GM12878 (cell line): ENCODE measurements at places on chromosomes 5 and 9. TPM values are rescaled to one million over a fixed set of nuclear protein-coding genes. Genes with fewer than 3 reads are reported as not detected.

- DNase-seq, result no peak
These were observed 186.6 kb downstream of the FSTL4 start for GRCh38 chr5:133425764-133426163.

GRCh38 chr9:137191691-137192447 lies 3.4 kb downstream of the SSNA1 start:
- no peak for DNase-seq

GRCh38 chr5:159310511-159310910 lies 19.8 kb downstream of the IL12B start:
- no peak for DNase-seq

The CENPK gene
- total RNA-seq, result 25.7 and 32.0 TPM in 2 replicates

DNA sequence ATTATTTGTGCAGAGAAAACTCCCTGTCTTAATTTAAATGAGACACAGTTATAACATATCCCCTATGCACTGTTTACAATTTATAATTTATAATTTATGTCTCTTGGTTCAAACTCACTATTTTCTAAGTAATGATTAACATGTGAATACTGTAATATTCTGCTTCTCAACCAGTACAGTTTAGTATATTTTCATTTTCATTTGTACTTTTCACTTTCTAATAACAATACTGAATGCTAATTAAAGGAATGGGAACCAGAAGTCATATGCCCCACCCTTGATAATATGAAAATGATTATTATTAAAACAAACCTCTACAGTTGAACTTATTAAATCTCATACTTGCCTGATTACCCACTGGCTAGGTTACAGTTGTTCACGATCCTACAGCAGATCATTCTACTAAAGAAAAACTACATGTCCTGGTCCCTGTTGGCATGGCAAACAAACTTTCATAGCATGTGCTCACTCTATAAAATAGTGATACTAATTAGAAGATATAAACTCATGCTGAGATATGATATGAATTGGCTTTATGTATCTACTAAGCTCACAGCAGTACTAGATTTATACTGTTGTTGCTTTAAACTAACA lies 66.4 kb downstream of the POU5F2 start:
- DNase-seq, result no peak

DNA sequence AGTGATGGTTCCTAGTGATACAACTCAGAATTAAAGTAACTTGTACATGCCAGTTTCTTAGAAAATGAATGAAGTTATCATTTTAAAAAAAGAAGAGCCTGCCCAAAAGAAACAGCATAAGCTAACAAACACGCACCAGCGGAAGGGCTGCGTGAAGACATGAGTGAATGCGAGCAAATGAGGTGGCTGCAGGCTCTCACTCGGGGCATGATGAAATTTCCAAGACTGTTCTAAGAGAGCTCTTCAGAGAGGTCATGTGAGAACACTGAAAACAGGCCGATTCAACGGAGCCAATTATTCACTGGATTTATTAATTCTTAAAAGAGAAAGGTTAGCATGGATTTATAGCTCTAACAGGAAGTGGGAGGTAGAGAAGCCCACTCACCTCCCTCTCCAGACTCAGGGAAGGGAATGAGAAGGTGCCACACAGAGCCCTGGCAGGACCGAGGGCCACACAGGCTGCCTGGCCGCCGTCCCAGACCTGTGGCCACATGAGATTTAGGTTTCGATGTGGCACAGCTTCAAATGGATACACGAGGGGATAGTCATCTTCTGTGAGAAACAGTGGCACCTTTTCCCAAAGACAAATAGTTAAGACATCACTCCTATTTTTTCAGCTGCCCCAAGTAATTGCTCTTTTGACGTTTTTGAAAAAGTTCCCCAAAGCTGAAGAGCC lies 55.5 kb downstream of the HABP4 start:
- DNase-seq, result no peak

DNA sequence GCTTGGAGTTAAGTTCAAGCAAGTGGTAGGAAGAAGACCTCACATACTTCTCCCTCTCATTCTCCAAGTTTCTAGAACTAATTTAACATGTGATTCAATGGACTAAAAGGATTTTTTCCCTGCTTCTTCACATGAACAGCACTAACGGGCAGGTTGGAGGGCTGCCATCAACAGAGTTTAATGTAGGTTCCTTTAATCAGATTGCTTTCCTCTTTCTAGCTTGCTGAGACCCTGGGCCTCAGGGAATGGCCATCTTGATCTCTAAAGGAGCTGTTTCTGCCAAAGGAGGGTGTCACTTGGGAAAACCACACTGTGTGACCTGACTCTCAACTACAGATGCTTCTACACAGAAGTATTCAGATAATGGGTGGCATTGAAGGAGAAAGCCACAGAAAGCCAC lies 223.3 kb downstream of the PIK3R1 start:
- no peak for DNase-seq

The NUTM2G gene
- not detected in 2 replicates for total RNA-seq

GRCh38 chr5:135491038-135491551 lies 38.9 kb upstream of the TIFAB start:
- no peak for DNase-seq

DNA sequence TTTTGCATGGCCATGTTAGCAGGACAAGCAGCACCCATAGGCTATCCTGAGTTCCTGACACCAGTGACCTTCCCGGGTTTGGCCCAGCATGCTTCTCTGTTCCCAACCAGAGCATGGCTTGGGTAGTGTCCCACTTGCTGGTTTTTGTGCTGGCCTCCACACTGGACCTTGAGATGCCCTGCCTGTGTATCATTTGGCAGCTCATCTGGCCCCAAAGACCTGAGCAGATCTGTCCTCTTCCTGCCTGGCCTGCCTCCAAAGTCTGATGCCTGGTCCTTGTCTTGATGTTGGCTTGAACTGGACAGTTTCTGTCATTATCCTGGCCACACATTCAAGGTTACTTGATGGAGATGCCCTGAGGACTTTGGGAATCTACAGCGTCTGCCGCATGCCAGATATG lies 590.7 kb upstream of the KLF4 start:
- no peak for DNase-seq

The SOHLH1 gene
- not detected in 2 replicates for total RNA-seq

DNA sequence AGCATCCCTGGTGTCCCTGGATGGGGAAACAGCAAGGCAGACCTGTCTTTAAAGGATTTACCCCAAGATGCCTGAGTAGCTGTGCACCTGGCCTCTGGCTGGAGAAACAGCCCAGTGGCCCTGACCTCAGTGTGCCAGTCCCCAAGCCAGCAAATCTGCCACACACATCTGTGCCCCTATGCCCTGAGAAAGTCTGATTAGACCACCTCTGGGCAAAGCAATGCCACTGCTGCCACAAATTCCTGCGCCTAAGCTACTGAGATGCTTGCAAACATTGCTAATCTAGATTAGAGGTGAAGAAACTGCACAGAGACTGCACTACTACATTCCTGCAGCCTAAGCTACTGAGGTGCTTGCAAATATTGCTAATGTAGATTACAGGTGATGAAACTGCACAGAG lies 269.6 kb downstream of the CEMIP2 start:
- DNase-seq, result no peak

DNA sequence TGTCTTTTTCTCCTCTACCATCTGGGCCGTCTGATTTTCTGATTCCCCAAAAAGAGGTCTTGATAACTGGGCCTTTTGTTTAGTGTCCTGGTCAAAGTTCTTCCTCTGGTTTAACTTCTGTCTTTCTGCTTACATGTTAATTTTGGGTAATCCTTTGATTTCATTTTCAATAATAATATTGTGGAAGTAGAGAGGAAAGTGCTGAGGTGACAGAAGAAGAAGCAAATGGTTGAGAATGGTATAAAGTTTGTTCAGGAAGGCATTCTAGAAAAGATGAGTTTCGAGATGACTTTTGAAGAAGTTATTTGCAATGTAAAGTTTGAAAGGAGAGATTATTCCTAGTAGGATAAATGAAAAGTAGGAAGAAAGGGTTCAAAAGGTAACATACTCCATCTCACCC lies 118.1 kb downstream of the UNC13B start:
- no peak for DNase-seq

GRCh38 chr9:138020795-138021182 lies 143.2 kb downstream of the CACNA1B start:
- DNase-seq, result no peak

- no peak for DNase-seq
These were observed 99.2 kb downstream of the PHF2 start for GRCh38 chr9:93675336-93676150.

DNA sequence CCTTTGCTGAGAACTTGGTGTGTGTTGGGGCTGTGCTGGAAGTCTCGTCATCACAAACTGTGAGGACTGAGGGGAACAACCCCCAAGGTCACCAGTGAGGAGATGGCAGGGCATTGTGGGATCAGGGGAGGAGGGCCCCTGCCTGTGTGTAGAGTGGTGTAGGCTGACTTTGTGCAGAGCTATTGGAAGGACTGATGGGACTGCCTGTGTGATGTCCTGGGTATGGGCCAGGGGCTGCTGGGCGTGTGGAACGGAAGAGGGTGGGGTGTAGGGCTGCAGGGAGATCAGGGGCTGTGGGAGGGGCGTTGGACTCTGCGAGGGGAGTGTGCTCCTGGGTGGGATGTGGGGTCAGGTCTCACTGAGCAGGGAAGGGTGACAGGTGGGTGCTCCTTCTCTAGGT lies 3.6 kb downstream of the WNK2 start:
- no peak for DNase-seq

The DPYSL3 gene
- 0.77 and 1.4 TPM in 2 replicates for total RNA-seq

DNA sequence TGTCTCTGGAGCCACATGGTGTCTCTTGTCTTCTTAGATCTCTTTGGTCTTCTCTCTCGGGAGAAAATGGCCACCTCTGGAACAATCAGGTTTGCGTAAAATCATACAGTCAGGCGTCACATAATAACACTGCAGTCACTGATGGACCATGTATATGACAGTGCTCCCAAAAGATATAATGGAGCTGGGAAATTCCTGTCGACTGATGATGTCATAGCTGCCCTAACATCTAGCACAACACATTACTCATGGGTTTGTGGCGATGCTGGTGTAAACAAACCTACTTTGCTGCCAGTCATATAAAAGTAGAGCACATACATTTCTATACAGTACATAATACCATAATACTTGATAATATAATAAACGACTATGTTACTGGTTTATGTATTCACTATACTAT lies 30.1 kb upstream of the RAI14 start:
- no peak for DNase-seq

DNA sequence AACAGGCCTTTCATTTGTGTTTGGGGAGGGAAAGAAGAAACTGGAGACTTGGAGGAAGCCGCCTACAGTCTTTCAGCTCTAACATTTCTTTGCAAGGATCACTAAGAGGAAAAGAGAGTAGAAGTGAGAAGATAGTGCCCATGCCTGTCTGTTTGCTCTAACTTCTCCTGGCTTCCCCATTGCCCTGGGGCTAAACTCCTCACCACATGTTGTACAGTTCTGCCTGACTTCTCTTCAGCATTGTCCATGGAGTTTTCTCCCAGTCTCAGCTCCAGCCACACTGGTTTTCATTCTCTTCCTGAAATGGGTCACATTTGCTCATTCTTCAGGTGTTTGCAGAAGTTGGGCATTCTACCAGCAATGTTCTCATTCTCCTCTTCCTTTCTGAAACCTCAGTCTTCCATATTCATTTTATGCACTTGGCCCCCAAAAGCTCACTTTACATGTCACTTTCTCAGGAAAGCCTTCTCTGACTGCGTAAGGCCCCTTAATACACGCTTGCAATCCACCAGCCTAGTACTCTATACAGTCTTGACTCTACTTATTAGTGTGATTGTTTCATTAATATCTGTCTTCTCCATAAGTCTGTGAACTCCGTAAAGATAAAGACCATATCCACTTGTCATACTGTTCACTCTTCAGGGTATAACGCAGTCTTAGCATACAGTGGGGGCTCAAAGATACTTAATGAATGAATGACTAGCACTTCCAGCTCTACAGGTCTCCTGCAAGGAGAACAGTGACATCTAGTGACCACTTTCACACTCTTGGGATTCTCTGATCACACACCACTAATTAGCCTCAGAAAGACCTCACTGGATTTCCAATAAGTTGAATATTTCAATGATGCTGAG lies 40.2 kb upstream of the TRIM32 start:
- no peak for DNase-seq

GRCh38 chr9:12790001-12790400 lies 15.2 kb downstream of the LURAP1L start:
- no peak for DNase-seq

GRCh38 chr5:151239237-151239861 lies 13.6 kb upstream of the GM2A start:
- no peak for DNase-seq

DNA sequence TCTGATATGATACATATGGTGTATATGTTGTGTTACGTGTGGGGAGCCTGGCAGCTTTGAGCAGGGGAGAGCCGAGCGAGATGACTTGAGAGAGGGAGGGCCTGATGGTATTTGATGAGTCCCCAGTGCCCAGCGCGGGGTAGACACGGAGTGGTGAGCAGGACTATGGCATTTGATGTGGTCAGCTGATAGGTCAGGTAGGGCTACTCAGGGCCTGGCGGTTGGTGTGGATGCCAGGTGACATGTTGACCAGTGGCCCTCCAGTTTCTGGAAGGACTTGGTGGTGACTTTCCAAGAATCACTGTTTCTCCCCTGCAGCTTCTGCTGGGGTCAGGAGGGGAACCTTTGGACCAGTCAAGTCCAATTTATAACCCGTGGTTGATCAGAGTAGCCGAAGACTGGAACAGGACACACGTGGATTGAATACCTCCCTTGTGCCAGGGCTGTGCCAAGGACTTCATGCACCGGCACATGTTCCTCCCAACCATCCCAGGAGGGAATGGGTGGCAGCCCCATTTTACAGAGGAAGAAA lies 148.8 kb downstream of the RGS3 start:
- no peak for DNase-seq

DNA sequence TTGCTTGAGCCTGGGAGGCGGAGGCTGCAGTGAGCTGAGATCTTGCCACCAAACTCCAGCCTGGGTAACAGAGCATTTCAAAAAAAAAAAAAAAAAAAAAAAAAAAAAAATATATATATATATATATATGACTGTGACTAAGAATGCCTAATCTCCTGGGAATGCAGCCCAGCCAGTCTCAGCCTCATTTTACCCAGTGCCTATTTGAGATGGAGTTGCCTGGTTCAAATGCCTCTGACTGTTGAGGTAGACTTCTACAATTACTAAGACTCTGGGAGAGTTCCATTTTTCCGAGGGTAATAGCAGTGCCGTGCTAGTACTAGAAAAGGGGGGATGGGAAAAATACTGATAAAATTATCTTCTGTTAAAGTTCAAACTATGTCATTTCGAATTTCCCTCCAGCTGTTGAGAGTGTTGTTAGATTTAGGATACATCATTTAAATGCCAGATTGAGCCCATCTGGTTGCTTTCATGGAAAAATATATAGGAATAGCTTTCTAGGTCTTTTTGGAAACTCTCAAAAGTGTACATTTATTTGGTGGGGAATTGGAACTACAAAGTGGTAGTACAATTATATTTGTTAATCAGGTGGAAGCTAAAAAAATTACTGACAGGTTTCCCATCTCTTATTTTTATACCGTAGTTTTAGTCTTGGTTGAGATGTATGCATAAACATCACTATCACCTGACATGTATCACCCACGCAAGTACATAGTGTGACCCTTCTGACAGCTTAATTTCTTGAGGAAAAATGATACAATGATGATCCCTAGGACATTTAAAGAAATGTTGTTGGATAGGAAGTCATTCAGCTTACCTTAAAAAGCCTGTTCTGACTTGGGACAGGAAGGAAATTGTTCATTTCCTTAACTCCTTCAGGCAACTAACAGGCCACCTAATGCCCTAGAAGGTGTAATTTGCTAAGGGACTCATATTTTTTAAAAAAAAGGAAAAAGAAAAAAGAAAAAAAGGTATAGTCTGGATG lies 214.9 kb downstream of the ADAMTSL1 start:
- no peak for DNase-seq

The FOXD4 gene
- 0.24 TPM in 1 of 2 replicates, not detected in the other for total RNA-seq

The TSLP gene
- total RNA-seq, result not detected in 2 replicates

- DNase-seq, result no peak
These were observed 25.0 kb downstream of the LARP1 start for GRCh38 chr5:154780128-154780527.
